ENCODE measurements at places on chromosomes 2 and 18. TPM values are rescaled to one million over a fixed set of nuclear protein-coding genes. Genes with fewer than 3 reads are reported as not detected.
A peak's percentile ranks its signal among the peaks of the same experiment; 100 is the strongest.

The BOLL gene
- not detected for total RNA-seq

DNA sequence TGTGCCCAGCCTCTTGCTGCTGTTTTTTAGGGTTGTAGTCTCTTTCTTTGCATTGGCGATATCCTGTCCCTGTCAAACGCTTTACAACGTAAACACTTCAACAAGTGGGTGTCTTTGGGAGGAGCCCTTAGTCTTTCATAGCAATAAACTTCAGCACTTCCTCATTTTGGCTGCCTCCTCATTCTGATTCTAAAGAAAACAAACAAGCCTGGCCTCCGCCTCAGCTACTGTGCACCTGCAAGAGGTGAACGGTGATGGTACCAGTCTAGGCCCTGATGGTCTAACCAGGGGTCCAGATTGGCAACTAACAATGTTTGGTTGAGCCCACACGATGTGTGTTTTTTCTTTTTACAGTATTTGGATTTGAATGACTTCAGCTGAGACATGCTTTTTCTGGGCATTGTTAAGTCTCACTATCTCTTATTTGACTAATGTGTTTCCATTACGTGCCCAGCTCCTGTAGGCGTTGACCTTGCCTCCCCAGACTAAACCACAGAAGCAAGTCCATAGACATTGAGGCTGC lies 53.2 kb upstream of the CUL3 start:
- peak overlapping the region; percentile 31 for H3K27ac ChIP-seq
- no peaks in the 10 kb centered on the region for H3K27me3 ChIP-seq
- no peak overlapping the region for H3K4me3 ChIP-seq
- DNase-seq, result no peak

- no peaks in the 10 kb centered on the region for H3K27me3 ChIP-seq
- no peak overlapping the region for H3K4me3 ChIP-seq
- no peaks in the 10 kb centered on the region for H3K36me3 ChIP-seq
- peaks cover 50% of the 10 kb centered on the region for H3K4me1 ChIP-seq
- no peak for DNase-seq
Measured at GRCh38 chr2:169108099-169108884, 38.9 kb downstream of the DHRS9 start.

DNA sequence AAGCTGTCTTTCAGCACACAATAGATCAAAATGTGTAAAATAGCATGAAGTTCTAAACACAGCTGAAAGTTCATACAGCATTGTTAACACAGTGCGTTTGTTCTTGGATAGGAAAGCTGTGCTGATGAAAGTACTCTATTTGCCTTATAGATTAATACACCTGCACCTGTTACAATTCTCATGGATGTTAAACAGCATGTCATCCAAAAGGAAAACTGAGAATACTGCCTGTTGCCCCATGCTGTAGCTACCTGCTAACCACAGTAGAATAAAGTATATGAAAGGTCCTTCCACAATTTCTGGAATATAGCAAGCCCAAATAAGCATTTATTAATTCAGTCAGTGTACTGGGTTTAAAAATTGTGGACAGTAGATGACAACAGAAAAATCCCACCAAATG lies 166.7 kb upstream of the DTNA start:
- no peak overlapping the region for H3K27ac ChIP-seq
- DNase-seq, result no peak
- H3K27me3 ChIP-seq, result no peaks in the 10 kb centered on the region
- H3K4me1 ChIP-seq, result no peaks in the 10 kb centered on the region
- no peak overlapping the region for H3K4me3 ChIP-seq

The TMEM37 gene
- total RNA-seq, result not detected

The PTRHD1 gene
- 25.5 TPM for total RNA-seq

DNA sequence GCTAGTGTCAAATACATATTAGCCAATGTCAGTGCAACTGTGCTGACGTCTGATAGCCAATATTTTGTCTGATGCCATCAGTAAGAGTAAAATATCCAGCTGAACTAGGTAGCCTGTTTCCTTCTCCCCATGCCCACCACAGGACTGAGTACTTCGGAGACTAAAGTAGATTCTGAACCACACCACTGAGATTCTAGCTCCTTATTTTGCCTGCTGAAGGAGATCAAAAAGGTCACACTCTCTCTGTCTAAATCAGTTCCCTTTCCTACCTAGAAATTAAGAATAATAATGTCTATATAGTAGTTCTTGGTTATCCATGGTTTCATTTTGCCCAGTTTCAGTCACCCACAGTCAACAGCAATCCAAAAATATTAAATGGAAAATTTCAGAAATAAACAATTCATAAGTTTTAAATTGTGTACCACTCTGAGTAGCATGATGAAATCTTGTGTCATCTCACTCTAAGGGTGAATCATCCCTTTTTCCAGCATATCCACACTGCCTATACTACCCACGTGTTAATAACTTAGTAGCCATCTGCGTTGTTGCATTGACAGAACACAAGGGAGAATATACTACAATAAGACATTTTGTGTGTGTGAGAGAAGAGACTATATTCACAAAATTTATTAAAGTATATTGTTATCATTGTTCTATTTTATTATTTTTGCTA lies 1043.3 kb upstream of the PIK3C3 start:
- H3K27ac ChIP-seq, result no peak overlapping the region
- H3K4me3 ChIP-seq, result no peak overlapping the region
- DNase-seq, result no peak
- H3K4me1 ChIP-seq, result no peaks in the 10 kb centered on the region
- no peaks in the 10 kb centered on the region for H3K27me3 ChIP-seq
- no peaks in the 10 kb centered on the region for H3K36me3 ChIP-seq

DNA sequence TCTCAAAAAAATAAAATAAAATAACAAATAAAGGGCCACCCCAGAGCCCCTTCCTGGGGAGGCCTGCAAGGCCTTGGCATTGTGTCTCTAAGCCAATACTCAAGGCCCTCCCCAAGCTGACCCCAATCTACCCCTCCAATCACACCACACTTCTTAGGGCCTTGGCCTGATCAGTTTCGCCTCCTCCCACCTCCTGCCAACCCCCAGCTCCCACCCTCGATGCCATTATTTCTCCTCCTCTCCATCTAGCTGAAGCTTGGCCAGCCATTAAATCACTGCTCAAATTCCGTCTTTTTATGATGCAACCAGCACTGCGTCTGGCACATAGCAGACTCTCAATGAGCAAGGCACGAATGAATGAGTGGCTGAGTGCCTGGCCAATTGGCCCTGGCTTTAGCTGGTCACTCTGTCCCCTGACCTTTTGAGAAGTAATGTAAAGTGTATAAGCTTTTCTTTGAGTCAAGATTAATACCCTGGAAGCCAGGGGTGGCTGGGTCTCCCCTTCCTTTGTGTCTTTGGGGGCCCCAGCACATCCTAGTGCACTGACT lies 55.9 kb downstream of the SMAD7 start:
- no peak overlapping the region for H3K4me3 ChIP-seq
- H3K4me1 ChIP-seq, result peaks cover 11% of the 10 kb centered on the region
- no peaks in the 10 kb centered on the region for H3K36me3 ChIP-seq
- H3K27ac ChIP-seq, result no peak overlapping the region
- DNase-seq, result no peak

The CAPN14 gene
- total RNA-seq, result 0.35 TPM

The MARS2 gene
- total RNA-seq, result 9.9 TPM

GRCh38 chr18:10776493-10776892 lies 250.7 kb downstream of the NAPG start:
- no peak for DNase-seq
- no peaks in the 10 kb centered on the region for H3K36me3 ChIP-seq
- peaks cover 2% of the 10 kb centered on the region for H3K4me1 ChIP-seq
- H3K4me3 ChIP-seq, result no peak overlapping the region
- H3K27ac ChIP-seq, result no peak overlapping the region
- H3K27me3 ChIP-seq, result peaks cover 26% of the 10 kb centered on the region

DNA sequence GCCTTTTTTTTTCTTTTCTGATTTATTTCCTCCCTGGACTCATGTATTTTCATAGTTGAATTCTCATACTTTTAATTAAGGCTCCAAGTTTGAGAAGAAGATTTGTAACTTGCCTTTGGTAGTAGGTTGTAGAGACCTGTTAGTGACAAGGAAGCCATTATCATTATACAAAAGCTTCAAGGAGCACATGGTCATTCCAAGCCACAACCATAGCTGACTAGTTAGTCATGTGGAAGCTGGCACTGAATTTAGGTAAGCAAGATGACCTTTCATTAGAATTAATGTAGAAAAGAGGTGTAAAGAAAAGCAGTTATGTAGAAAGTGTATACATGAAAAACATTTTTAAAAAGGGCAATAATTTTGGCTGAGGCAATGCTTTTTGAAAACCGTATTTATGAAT lies 89.7 kb downstream of the LRP1B start:
- H3K4me1 ChIP-seq, result no peaks in the 10 kb centered on the region
- no peaks in the 10 kb centered on the region for H3K36me3 ChIP-seq
- no peaks in the 10 kb centered on the region for H3K27me3 ChIP-seq
- H3K4me3 ChIP-seq, result no peak overlapping the region

DNA sequence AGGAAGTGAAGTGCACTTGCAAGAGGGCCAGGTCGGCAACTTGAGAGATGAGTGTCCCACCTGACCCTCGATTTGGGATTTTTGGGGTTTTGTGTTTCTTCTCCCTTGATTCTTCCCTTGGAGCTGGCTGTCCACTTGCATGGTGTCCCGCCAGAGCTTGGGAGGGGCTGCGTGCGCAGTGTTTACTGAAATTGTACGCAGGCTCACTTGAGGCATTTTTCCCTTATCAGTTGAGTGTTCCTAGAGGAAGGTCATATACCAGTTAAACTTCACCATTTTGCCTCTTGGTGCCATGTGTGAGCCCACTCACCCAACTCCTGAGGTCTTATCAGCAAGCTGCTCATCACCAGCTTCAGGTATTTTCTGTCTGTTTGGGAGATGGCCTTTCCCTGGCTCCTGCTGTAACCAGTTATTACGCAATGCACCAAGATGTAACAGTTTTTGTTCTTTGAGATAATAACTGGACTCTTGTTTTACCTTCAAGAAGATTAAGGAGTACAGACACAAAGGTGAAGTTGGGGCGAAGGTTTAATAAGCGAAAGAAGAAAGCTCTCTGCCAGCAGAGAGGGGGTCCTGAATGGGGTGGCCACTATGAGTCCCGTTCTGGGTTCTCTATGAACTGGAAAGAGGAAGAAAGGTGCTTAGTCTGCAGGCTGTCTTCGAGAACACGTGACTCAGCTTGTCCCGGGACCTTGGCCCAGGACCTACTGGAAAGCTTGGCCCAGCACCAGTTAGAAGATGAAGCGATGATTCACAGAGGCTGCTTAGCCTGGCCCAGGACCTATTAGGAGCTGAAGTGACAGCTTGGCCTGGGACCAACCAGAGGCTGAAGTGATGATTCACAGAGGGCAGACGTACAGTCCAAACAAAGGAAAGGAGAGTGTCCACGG lies 21.5 kb upstream of the TXNL4A start:
- H3K36me3 ChIP-seq, result no peaks in the 10 kb centered on the region
- H3K27ac ChIP-seq, result no peak overlapping the region
- no peaks in the 10 kb centered on the region for H3K4me1 ChIP-seq
- DNase-seq, result no peak

The POTEI gene
- total RNA-seq, result not detected

DNA sequence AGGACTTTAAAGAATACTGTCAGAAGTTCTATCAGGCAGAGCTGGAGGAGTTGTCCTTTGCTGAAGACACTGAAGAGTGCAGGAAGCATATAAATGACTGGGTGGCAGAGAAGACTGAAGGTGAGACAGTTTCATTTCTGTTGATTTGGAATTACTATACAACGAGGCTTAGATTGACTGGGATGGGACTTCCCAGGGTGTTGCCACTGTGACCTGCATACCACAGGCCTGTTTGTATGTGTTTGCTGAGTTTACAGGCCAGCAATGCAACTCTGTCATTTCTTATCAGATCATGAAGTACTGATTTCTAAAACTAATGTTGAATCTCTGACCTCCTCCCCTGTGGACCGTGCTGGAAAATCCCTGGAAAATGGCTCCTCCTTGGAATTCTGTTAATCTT lies 11.8 kb downstream of the SERPINB8 start:
- no peaks in the 10 kb centered on the region for H3K27me3 ChIP-seq
- H3K27ac ChIP-seq, result no peak overlapping the region
- H3K4me3 ChIP-seq, result no peak overlapping the region
- peaks cover 21% of the 10 kb centered on the region for H3K36me3 ChIP-seq
- no peak for DNase-seq
- H3K4me1 ChIP-seq, result peaks cover 25% of the 10 kb centered on the region

DNA sequence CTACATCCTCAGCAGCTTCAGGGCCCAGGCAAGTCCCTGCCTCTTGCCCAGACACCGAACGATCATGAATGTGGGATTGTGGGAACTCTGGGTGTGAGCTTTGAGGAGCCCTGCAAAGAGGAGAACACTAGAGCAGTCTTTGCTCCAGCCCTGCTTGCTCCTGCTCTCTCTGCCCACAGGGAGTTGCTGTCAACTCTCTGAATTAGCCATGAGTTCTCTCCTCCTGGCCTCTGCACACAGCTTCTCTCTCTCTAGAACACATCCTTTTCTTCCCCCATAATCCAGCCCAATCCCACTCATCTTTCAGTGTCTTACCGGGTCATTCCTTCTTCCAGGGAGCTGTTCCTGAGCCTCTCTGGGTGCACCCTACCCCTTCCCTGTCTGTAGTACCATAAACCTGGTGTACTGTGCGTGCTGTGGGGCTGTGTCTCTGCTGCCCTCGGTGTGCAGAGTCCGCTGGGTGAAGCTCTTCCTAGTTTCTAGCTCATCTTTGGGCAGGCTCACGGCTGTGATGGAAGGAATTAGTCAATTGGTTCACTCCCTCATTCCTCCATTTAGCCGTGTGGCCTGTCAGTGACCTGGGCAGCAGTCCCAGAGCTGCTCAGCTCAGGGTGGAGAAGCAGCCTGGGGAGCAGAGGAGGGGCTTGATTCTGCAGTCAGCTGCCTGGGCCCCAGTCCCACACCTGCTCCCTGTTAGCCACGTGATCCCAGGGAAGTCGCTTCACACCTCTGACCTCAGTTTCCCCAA lies 132.9 kb upstream of the HDAC4 start:
- H3K27me3 ChIP-seq, result peaks cover 4% of the 10 kb centered on the region
- no peaks in the 10 kb centered on the region for H3K4me1 ChIP-seq
- H3K27ac ChIP-seq, result no peak overlapping the region
- DNase-seq, result no peak
- H3K36me3 ChIP-seq, result no peaks in the 10 kb centered on the region

DNA sequence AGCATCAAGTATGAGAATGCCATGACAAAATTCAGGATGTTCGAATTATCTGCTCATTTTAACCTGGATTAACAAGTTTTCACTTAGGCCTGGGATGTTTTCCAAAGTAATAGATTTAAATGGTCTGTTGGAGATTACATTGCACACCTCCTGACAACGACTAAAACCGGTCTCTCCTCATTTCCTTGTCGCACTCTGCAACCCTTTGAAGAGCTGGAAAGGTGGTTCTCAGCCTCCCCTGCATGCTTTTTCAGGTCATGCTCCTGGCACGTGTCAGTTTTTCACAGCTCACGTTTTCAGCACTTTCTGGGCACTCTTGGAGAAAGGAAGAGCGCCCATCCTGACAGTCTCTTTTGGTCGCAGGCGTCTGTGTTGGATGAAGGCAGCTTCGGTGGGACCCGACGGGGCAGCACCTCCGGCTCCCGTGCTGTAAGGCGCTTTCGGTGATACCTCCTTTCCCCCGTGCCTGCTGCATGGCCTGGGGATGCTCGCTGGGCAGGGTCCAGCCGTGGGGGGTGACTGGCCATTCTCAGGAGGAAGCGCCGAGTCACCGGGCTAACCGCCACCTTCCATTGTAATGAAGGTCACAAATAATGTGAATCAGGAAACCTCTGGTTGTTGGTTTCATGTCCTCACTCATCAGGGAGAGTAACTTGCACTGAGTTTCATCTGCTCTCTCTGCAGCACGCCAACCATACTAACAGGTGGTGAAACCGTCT lies 63.5 kb upstream of the RBM44 start:
- peaks cover 37% of the 10 kb centered on the region for H3K4me1 ChIP-seq
